Right ventricle myocardium inferior (tissue), 1 donor: ENCODE measurements at places on chromosomes 2 and 18.

DNA sequence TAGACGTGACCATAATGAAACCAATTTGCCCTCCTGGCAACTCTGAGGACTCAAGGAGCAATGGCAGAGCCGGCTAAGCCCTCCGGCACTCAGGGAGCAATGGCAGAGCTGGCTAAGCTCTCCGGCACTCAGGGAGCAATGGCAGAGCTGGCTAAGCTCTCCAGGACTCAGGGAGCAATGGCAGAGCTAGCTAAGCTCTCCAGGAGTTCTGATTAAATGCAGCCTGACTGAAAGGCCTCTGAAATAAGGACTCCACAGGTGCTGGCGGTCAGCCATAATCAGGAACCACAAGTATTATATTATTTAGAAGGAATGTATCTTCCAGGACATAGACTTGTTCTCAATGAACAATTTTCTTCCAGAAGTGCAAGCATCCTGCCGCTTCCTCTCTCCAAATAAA lies 65.2 kb downstream of the C2orf76 start:
- peak; percentile 27 for DNase-seq

GRCh38 chr2:132929786-132930185 lies 259.8 kb upstream of the LYPD1 start:
- DNase-seq: no peak

- no peak for DNase-seq
Measured at GRCh38 chr18:37222999-37223378, 342.6 kb downstream of the CELF4 start.

DNA sequence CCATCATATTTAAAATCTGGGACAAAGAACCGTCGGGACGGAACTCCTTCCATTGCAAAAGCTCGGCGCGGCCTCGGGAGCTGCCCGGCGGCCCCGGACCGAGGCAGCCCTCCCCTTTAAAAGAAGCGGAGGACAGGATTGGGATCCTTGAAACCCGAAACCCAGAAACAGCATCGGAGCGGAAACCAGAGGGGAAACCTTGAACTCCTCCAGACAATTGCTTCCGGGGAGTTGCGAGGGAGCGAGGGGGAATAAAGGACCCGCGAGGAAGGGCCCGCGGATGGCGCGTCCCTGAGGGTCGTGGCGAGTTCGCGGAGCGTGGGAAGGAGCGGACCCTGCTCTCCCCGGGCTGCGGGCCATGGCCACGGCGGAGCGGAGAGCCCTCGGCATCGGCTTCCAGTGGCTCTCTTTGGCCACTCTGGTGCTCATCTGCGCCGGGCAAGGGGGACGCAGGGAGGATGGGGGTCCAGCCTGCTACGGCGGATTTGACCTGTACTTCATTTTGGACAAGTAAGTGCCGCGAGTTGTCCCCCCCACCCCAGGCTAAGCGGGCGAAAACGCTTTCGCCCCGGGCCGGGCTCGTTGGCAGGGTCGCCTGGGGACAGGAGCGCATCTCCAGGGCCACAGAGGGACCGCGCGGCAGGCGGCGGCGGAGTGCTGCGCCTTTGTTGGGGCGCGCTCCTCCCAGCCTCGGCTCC lies at the start of gene ANTXR1:
Gene ANTXR1 (plus strand): TSS at position 38 of the 698 bp plus-strand sequence. CDS start 321 bp downstream, at position 359.
- DNase-seq: no peak

DNA sequence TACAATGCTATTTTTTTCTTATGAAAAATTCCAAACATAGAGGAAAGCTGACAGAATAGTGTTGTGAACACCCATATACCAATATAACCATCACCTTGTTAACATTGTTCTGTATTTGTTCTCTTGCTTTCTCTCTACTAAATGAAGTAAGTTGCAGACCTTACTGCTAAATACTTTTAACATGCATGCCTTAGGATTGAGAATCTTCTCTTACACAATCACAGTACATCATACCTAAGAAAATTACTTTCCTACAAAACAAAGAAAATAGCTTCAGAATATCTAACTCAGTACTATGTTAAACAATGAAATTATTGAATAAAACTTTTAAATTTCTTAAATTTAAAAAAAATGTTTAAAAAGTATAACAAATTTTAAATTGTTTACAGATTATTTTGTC lies 136.5 kb downstream of the UBR3 start:
- DNase-seq: no peak

DNA sequence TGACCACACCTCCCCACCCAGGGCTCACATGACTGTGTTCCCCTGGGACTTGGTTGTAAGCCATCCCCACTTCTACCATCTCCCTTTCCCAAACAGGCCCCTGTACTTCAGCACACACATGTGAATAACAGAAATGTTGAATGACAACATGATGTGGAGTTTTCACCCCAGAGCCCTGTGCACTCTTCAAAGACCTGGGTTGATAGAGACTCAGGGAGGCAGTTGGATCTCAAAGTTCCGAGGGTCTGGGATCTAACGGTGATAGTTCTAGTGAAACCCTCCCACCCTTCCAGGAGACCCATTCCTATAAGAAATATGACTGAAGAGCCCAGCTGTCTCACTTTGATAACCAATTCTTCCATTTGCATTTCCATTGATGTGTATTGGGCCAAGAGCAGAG lies at the start of gene MROH2A:
Gene MROH2A (plus strand): TSS at position 301 of the 400 bp plus-strand sequence. CDS start 1,029 bp downstream, outside the sequence.
- DNase-seq: no peak

GRCh38 chr18:11271954-11272353 lies 122.6 kb upstream of the PIEZO2 start:
- no peak for DNase-seq

DNA sequence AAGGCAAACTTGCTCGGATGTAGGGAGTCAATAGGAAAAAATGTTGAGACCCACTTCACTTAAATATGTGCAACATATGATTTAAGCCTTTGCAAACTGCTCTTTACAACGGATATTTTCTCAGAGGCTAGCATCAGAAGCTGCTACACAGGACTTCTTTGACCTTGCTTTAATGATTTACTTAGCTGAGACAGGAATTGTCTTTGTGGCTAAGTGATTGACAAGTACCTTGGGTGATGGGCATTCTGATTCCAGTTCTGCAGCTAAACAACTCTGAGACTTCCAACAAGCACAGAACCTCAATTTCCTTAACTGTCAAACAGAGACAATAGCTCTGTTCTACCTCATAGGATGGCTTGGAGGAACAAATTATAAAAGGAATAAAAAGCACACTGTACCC lies 150.2 kb downstream of the NCKAP5 start:
- no peak for DNase-seq

DNA sequence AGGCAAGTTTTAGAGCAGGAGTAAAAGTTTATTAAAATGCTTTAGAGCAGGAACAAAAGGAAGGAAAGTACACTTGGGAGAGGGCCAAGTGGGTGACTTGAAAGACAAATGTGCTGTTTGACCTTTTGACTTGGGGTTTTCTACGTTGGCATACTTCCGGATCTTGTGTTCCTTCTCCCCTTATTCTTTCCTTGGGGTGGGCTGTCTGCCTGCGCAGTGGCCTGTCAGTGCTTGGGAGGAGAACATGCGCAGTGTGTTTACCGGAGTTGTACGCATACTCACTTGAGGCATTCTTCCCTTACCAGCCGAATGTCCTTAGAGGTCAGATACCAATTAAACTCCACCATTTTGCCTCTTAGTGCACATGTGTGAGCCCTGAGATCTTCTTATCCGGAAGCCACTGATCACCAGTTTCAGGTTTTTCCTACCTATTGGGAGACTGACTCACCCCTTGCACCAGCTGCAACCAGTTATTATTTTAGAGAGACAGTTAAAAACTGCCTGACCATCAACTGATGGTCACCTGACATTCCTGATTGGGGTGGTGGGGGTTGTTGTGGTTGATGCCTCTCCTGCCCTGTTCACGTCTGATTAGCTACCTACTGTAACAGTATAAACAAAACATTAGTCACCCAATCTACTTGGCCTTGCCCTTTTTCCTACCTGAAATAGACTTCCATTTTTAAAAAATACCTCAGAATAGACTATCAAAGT lies 67.5 kb downstream of the NYAP2 start:
- no peak for DNase-seq

DNA sequence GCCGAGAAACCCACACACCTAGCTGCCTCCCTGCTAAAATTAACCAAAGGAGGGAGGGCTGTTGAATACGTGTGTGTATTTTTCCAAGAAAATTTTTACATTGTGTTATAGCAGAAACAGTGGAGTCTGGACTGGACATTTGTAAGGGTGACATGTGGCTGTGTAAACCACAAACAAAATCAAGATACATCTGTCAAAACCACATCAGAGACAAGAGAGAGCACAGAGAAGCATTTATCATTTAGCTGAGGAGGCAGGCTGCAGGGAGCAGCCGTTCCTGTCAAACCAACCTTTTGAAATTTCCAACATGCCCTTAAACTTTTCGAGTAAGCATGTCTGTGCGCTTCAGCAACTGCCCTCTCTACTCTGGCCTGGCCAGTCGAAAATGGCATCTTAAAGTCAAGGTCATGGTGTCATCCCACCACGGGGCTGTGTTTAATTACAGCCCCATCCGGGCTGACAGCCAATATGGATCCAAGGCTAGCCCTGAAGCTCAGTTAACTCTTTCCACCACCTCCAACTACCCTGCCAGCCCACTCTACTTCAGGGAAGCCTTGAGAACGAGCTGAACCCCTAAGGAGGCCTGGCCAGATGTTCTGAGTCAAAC lies 8.4 kb downstream of the BCL11A start:
- no peak for DNase-seq

GRCh38 chr2:22826703-22827102 lies 558.3 kb upstream of the KLHL29 start:
- no peak for DNase-seq
